ENCODE measurements at places on chromosomes 11 and 22. TPM values are rescaled to one million over a fixed set of nuclear protein-coding genes. Genes with fewer than 3 reads are reported as not detected.

- no peak for DNase-seq
- H3K36me3 ChIP-seq = no peaks in the 10 kb centered on the region
- no peak overlapping the region for H3K27ac ChIP-seq
- H3K4me1 ChIP-seq = no peaks in the 10 kb centered on the region
Measured at GRCh38 chr11:130740819-130741218, 175.5 kb downstream of the SNX19 start.

DNA sequence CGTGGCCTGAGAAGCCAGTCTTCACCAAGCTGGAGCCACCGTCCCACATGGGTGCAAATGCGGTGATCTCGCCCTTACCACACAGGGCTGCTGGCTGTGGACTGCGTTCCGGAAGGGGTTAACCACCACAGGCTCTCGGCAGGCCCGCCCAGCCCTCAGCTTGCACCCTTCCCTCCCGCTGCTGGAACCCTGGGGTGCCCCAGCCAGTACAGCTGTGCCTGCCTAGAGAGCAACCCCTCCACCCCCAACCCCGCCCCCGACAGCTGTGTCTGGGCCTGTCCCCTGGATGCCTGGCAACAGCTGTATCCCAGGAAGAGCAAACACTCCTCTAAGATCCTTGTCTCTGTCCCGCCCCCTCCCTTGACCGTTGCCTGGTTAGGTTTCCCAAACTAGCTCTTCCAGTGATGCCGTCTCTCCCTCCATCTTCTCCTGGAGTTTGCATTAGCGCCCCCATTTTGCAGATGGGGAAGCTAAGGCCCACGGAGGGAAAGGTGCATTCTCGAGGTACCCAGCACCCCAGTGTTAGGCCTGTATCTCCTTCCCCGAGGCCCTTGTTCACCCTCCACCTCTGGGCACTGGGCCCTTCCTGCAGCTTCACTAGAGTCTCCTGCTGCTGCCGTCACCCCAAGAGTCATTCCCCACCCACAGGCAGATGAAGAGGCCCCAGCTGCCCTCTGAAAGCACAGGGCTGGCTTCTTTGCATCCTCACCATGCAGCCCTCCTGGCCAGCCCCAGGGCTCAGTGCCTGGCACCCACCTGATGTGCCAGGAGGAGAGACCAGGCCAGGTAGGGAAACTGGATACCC is 12.6 kb upstream of the COX8A start:
- no peaks in the 10 kb centered on the region for H3K27me3 ChIP-seq
- H3K4me1 ChIP-seq = peaks cover 3% of the 10 kb centered on the region
- H3K4me3 ChIP-seq = no peak overlapping the region
- no peaks in the 10 kb centered on the region for H3K36me3 ChIP-seq

DNA sequence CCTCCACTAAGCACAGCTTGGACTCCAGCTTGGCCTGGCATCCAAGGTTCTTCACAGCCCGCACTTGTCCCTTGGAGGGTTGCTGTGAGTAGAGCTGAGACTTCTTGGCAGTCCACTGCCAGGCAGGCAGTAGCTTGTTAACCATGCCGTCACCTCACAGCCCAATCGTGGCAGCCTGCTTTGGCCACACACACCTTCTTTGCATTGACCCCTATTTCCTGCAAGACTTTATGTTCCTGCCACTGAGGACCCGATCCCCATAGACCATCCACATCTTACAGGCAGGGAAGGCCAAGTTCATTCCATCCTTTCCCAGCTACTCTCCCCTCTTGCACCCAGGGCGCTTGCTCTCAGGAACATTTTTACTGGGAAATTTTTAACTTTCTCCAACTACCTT is 2.5 kb upstream of the PYGM start:
- H3K4me1 ChIP-seq = peaks cover 16% of the 10 kb centered on the region
- no peak overlapping the region for H3K4me3 ChIP-seq
- peaks cover 43% of the 10 kb centered on the region for H3K36me3 ChIP-seq
- no peaks in the 10 kb centered on the region for H3K27me3 ChIP-seq
- no peak overlapping the region for H3K27ac ChIP-seq

DNA sequence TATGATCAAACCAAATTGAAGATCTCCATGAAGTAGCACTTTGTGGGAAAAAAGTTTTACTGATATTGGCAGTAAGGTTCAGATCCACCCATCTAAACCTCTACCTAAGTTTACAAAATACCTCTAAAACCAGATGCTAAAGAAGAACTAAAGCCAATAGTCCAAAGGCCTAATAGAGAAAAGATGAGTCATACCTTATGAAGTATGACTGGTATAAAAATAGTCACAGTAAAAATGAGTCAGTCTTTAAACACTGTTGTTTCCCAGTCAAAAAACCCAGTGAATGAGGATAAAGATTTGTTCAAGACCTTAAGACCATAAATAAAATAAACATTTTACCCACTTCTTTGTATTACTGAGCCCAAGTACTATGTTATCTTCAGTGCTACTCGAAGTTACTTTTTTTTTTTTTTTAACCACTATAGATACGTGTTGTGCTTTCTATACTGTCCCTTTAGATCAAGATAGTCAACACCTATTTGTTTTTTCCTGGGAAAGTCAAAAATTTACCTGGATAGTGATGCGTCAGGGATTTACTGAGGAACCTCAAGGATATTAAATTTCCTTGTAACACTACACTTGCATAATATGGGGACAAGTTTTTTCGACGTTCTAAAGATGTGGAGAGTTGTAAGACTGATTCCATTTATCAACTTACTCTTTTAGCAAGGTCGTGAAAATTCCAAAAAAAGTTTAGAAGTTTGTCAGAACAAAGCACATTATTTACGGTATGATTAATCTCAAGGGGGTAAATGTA is 87.3 kb downstream of the CCDC73 start:
- no peaks in the 10 kb centered on the region for H3K4me1 ChIP-seq
- no peak overlapping the region for H3K4me3 ChIP-seq
- H3K36me3 ChIP-seq = no peaks in the 10 kb centered on the region
- no peak for DNase-seq
- no peak overlapping the region for H3K27ac ChIP-seq

DNA sequence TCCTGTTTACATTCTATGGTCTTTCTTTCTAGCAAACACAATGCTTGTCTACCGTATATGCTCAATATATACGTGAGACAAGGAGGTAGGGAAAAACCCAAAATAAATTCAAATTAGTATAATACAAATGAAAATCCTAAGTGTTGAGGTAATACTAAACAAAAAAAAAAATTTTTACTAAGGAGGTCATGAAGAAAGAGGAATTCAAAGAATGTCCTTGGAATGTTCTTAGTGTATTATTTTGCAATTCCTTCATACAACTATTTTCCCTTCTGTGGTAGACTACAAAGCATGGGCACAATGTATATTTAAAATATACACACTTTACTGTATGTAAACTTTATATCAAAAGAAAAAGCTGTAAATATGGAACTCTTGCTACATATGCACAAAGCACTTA is 36.4 kb downstream of the PIK3C2A start:
- no peaks in the 10 kb centered on the region for H3K4me1 ChIP-seq
- H3K4me3 ChIP-seq = no peak overlapping the region
- H3K27ac ChIP-seq = no peak overlapping the region

DNA sequence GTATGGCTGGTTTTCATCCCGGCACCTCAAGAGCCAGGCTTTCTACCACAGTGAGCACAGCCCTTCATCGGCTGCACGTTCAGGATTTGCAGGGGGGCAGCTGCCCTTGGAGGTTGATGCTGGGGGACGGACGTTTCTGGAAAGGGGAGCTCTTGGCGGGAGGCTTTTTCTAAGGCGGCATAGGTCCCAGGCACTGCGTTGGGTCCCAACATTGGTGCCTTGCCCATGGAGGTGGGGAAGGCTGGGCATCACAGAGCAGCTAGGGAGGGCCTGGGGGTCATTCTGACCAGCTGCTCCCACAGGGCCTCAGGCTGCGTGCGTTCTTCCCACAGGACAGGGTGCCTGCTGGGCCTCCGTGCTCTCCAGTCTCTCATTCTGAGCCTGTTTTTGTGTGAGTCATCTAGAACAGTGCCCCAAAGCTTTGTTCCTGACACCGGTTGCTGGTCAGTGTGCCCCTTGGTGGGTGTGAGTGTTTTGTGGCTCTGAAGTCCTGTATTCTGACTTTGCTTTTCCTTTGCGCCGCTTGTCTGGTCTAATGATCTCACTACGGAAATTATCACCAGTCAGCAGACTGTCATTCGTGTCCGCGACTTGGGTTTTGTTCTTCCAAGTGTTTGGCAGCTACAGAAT is 275.9 kb downstream of the TBC1D22A start:
- DNase-seq = no peak
- H3K27me3 ChIP-seq = no peaks in the 10 kb centered on the region
- peak overlapping the region; percentile 61 for H3K27ac ChIP-seq
- H3K4me3 ChIP-seq = no peak overlapping the region

DNA sequence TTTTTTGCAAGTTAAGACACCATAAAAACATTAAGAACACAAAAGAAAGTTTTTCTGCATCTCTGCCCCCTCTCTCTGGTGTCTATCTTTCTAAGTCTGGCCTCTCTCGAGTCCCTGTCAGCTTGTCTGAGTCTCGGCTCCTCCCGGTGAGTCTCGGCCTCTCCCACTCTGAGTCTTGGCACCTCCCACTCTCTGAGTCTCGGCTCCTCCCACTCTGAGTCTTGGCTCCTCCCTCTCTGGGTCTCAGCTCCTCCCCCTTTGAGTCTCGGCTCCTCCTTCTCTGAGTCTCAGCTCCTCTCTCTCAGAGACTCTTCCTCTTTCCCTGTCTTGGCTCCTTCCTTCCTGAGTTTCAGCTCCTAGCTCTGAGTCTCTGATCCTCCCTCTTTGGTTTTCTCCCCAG is 72.5 kb upstream of the AMPD3 start:
- peak; percentile 81 for DNase-seq
- peaks cover 4% of the 10 kb centered on the region for H3K4me1 ChIP-seq
- no peaks in the 10 kb centered on the region for H3K27me3 ChIP-seq

DNA sequence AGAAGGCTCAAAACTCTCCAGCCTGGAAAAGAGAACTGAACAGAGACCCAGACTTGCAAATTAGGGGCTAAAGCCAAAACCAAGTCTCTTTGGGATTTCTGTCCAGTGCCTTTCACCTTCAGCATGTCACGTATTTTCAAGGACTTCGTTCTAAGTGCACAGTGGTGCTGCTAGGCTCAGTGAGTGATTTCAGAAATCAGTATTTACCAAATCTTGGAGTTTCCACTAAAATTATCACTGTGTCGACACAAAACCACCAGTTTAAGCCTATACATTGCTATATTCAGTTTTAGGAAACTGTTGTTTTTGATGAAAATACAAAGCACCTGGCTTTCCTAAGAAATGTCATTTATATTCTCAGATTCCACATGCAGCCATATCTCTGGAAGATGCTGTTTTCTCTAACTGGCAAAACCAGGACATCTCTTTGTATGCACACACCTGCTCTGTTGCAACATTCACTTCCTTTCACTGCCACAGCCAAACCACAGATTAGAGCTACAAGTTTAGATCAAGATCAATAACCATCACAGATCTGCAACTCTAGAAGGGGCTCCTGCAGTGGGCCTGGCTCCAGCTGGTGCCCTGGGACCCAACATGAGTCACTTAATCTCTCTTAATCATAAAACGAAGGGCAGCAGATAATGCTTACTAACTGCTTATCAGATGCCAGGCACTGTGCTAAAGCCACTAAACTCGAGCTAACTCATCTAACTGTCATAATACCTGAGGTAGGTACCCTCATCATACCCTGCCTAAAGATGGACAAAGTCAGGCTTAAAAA is 22.3 kb downstream of the SMCO4 start:
- H3K27me3 ChIP-seq = no peaks in the 10 kb centered on the region
- H3K36me3 ChIP-seq = no peaks in the 10 kb centered on the region
- H3K27ac ChIP-seq = no peak overlapping the region
- no peak overlapping the region for H3K4me3 ChIP-seq

- no peaks in the 10 kb centered on the region for H3K27me3 ChIP-seq
- no peaks in the 10 kb centered on the region for H3K4me1 ChIP-seq
- no peak overlapping the region for H3K4me3 ChIP-seq
Measured at GRCh38 chr22:39699631-39700360, 129.2 kb downstream of the CACNA1I start.

Gene CASP5
- not detected for total RNA-seq

Gene SGSM1
- total RNA-seq = 2.1 TPM

Gene SIPA1
- 45.3 TPM for total RNA-seq

Gene TNKS1BP1
- 60.4 TPM for total RNA-seq

Gene NLRP14
- total RNA-seq = 0.18 TPM

Gene MUC2
- not detected for total RNA-seq

Data from endodermal cell (in vitro differentiated cells).